A549 treated with Mapracorat at 1 μM for 4 hours (cell line): ENCODE measurements at places on chromosomes 1 and 21. TPM values are rescaled to one million over a fixed set of nuclear protein-coding genes. Genes with fewer than 3 reads are reported as not detected.

Gene RCSD1
- total RNA-seq: 0.05 to 0.09 TPM (median 0.07 TPM) in 3 of 5 replicates, not detected in the others

Gene UBASH3A
- 0.11 to 0.21 TPM (median 0.16 TPM) in 5 replicates for total RNA-seq

Gene LEMD1
- total RNA-seq: not detected in 5 replicates

Gene CRYBG2
- total RNA-seq: 0.99 to 1.9 TPM (median 1.3 TPM) in 5 replicates

Gene HSPA6
- total RNA-seq: 1.3 to 8.3 TPM (median 1.7 TPM) in 5 replicates

Gene SASS6
- total RNA-seq: 3.4 to 4.0 TPM (median 3.7 TPM) in 5 replicates

Gene DNAJC28
- 0.29 to 0.42 TPM (median 0.34 TPM) in 5 replicates for total RNA-seq

Gene THAP3
- 14.3 to 18.9 TPM (median 16.6 TPM) in 5 replicates for total RNA-seq

Gene NGF
- 1.0 to 1.7 TPM (median 1.3 TPM) in 5 replicates for total RNA-seq

Gene PRAMEF6
- not detected in 5 replicates for total RNA-seq

Gene ATP1A4
- not detected in 5 replicates for total RNA-seq

Gene NR1I3
- not detected in 5 replicates for total RNA-seq
